ENCODE measurements at places on chromosomes 16 and 17.

DNA sequence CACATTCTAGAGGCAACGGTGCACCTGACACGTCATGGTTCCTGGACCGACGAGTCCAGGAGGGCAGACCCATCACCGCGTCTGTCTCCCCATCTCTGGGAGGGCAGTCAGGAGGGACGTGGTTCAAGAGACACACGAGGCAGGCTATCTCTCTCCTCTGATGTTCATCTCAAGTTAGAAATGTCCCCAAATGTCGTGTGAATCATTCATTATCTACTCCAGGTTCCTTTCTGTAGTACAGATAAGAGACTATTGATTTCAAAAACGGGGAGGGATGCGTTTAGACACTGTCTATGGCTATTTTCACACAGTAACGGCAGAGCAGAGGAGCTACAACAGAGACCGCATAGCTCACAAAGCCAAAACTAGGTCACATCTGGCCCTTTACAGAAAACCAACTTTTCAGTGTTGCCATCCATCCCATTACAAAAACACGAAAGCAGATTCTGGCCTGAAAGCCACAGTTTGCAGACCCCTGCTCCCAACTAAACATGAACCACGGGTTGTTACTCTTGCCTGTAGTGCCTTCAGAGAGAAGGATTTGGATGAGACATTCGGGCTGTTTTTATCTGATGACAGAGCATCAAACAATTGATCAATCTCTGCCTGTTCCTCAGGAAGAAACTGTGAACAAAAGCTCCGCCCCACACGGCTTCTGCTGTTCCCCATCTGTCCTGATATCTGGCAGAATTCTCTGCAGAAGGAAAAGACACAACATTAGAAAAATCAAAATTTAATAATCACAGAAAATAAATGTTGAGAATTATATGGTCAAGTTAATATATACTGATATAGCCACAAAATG, 6.8 kb downstream of the MEAK7 start:
- DNase-seq = no peak

GRCh38 chr16:57304169-57305061, 19.9 kb upstream of the PLLP start:
- no peak for DNase-seq

DNA sequence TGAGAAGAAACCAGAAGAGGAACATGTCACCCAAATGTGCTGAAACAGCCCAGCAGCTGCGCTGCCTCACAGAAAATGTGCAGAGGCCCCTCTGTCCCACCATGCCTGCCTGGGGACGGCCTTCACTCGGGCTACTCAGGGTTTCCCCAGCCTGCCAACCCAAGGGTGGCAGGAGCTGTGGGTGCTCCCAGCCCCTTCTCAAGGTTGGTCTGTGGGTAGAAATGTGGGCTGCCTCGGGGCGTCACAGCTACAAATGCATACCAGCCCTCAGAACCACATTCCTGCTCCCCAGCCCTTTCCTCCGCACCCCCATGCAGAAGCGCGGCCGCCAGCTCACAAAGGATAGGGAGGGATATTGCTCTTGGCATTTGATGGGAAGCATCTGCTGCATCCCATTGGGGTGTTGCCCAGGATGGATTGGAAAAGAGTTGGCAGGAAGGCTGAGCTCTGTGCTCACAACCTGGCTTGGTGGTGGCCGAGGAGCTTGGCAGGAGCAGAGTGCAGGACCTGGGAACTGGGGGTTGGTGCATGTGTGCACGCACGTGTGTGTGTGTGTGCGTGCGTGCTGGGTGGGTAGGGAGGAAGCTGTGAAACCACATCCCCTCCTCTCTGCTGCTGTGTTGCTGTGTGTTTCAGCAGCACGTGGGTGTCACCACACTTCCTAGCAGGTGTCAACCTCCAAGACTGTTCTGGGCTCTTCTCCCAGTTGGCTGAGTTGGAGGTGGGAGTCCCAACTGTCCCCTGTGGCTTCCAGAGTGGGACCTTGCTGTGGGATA, 304.4 kb downstream of the SEC14L1 start:
- DNase-seq = peak; percentile 75

GRCh38 chr17:27315322-27315721, 21.4 kb downstream of the WSB1 start:
- DNase-seq = no peak

GRCh38 chr17:75396796-75397195, 8.7 kb downstream of the GRB2 start:
- no peak for DNase-seq

DNA sequence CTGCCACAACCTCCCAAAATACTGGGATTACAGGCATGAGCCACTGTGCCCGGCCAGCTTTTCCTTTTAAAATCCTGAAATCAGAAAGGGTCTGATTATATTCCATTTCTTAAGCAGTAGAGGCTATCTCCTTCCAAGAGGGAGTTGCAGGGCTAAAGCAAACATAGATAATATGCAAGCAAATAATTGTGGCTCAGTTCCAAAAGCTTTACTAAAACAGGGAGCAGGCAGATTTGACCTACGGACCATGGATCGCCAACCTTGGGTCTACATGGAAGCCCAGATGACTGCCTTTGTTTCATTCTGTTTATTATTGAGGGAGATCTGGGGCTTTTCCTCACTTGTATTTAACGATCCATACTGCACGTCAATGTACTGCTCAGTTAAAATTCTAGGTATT, 38.5 kb downstream of the CLEC3A start:
- no peak for DNase-seq

DNA sequence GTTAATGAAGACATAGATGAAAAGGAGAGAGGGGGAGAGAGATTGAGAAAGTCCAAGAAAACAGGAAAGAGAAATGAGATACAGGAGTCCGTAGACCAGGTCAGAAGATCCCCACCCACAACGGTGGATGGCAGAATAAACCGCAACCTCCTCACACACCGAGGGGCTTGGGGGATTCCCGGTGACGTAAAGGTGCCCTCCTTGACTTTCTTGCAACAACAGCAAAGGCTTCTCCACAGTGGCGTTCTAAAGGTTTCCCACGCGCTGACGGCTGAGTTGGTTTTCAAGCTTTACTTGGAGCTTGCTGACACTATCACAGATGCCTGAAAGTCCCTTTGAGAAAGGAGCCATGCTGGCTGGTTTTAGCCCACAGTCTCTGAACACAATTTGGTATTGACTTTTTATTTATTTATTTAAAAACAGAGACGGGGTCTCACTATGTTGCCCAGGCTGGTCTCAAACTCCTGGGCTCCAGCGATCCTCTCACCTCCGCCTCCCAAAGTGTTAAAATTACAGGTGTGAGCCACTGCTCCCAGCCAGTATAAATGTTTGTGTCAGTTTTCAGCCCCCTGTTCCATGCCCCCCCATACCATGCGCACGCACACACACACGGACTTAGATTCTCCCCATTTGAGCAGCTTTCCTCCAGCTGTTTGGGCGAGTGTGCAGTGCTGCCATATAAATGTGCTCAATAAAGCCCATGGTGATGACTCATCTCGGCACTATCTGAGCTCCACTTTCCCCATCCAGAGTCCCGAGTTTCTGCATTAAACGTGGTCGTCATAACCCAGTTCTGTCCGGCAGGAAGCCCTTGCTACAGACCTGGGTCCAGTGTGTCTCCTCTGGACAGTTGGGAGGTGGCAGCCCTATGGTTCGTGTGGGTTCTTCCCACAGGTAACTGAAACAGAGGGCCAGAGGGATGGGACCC, 33.0 kb upstream of the SEC14L1 start:
- DNase-seq = no peak

DNA sequence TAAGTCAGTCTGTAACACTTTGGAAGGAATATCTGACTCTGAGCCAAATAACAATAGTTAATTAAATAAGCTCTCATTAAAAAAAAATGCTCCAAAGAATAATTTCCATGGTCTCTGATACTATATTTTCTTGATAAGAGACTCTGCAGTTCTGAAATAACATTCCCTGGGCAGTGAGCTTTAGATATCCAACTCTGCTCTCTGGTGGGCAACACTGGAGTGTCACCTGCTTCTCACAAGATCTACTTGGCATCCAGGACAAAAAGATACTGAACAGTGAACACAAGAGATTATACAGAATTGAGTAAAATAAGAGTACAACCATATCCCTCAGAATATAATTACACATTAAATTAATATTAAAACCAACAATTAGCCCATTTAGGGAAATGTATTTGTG, 13.7 kb downstream of the BLMH start:
- DNase-seq = no peak

- no peak for DNase-seq
Observed at GRCh38 chr17:14468858-14469257, 168.0 kb downstream of the HS3ST3B1 start.

DNA sequence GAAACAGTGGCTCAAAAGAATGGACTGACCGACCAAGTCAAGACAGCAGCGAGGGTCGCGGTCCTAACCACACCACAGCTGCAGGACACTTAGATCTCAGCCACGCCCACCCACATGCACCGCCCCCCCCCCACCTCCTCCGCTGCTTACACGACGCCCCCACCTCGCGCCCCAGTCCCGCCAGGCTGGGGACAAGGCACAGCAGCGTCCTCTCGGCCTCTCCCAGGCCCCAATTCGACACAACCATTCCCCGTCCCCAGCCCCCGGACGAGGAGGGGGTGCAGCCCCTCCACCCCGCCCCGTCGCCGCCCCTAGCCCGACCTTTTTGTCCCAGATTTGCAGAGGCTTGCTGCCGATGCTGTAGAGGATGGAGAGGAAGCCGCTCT, 477 bp downstream of the CFAP20 start:
- no peak for DNase-seq

DNA sequence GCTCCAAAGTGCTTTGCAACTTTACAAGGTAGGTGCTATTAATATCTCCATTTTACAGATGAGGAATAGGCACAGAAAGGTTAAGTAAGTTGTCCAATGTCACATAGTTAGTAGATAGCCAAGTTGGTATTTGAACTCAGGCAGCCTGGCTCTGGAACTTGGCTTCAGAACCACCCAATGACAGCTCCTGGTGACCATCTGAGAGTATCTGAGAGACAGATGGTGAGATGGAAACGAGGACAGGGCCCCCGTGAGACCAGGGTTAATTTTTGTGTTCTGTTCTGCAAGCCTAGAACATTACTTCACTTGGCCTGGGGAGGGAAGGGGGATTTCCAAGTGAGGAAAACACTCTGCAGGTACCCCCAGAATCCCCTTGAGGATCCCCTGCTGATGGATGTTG, 9.8 kb upstream of the TMEM132E start:
- no peak for DNase-seq

DNA sequence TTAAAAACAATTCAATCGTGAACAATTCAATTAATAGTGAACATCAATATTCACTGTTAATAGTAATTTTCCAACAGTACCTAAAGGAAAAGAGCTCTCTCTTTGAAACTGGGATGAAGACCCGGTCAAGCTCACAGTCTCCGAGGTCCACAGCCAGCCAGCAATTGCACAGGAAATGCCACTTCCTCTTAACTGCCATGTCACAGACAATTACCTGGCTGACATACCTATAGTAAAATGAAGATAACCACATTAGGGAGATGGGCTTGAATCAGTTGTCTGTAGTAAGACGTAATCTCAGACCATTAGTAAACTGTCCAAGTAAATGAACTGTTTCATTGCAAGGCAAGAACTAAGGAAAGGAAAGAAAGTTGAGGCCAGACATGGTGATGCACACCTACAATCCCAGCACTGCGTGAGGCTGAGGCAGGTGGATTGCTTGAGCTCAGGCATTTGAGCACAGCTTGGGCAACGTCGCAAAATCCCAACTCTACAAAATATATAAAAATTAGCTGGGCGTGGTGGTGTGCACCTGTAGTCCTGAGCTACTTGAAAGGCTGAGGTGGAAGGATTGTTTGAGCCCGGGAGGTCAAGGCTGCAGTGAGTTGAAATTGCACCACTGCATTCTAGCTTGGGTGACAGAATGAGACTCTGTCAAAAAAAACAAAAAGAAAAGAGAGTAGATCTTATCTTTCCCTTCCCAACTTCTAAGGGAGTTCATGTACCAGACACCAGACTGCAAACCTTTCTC, 36.9 kb downstream of the PKD1L3 start:
- DNase-seq = no peak

GRCh38 chr17:31216031-31216751, 80.8 kb downstream of the OMG start:
- DNase-seq = no peak

DNA sequence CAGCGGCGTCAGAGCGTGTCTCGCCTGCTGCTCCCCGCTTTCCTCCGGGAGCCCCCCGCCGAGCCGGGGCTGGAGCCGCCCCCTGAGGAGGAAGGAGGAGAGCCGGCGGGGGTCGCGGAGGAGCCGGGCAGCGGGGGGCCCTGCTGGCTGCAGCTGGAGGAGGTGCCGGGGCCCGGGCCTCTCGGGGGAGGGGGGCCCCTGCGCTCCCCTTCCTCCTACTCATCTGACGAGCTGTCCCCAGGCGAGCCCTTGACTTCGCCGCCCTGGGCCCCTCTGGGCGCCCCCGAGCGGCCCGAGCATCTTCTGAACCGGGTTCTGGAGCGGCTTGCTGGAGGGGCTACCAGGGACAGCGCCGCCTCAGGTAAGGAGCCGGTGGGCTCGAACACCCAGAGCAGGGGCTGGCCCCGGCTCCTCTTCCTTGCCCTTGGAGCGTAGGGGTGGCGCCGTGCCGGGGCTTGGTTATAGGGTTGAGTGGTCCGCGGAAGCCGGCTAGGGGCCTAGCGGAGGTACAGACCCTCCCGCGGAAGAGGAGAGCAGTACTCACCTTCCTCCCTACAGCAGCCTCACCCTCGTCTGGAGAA, 841 bp downstream of the RAPGEFL1 start:
- no peak for DNase-seq

- DNase-seq = no peak
Observed at GRCh38 chr16:73171901-73172240, 123.9 kb upstream of the ZFHX3 start.

GRCh38 chr16:70738083-70738977, 52.5 kb upstream of the MTSS2 start:
- peak; percentile 6 for DNase-seq

DNA sequence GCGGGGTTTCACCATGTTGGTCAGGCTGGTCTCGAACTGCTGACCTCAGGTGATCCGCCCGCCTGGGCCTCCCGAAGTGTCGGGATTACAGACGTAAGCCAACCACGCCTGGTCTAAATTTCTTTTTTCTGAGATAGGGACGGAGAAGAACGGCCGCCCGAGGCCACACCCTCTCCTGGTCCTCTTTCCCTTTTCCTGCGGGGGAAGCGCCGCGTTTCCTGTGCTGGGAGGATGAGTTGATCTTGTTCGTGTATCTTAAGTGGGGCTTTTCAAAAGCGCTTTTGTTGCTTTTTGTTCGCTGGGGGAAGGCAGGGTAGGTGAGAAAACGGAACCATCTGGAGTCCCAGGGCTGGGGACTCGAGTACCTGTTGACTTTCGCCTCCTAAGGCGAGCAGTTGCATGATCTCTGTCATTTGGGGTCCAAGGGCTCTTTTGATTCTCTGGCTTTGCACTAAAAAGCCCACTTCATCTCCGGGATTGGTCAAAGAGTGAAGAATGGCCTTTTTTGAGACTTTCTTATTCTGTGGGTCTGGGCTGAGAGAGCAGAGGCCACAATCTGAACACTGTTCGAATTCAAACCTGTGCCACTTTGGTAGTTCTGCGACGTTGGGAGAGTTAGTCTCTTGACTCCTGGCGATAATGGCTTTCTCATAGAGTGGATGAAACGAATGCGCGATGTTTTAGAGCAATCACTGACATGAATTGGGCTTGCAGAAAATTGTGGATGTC, 1.3 kb downstream of the FUS start:
- no peak for DNase-seq

- DNase-seq = no peak
Observed at GRCh38 chr17:13036751-13037150, 18.9 kb upstream of the ELAC2 start.
